ENCODE measurements at places on chromosomes 2 and 18. TPM values are rescaled to one million over a fixed set of nuclear protein-coding genes. Genes with fewer than 3 reads are reported as not detected.
A peak's percentile ranks its signal among the peaks of the same experiment; 100 is the strongest.

Gene GKN1
- total RNA-seq, result not detected

Gene SP9
- not detected for total RNA-seq

Gene FOXI3
- total RNA-seq, result not detected

Gene WNT10A
- total RNA-seq, result 1.7 TPM

Gene CXCR1
- total RNA-seq, result not detected

Gene PIKFYVE
- total RNA-seq, result 51.2 TPM

Gene UGT1A7
- not detected for total RNA-seq

Gene NETO1
- total RNA-seq, result 0.21 TPM

Gene SATB2
- total RNA-seq, result 0.49 TPM

Gene MIB1
- 21.5 TPM for total RNA-seq

Gene GCG
- total RNA-seq, result not detected

Gene TDRD15
- not detected for total RNA-seq

GRCh38 chr2:207530160-207531031 lies 634 bp downstream of the CREB1 start:
- no peaks in the 10 kb centered on the region for H3K27me3 ChIP-seq
- peak overlapping the region; percentile 99 for H3K27ac ChIP-seq
- peak; percentile 73 for DNase-seq
- peaks cover 2% of the 10 kb centered on the region for H3K36me3 ChIP-seq

DNA sequence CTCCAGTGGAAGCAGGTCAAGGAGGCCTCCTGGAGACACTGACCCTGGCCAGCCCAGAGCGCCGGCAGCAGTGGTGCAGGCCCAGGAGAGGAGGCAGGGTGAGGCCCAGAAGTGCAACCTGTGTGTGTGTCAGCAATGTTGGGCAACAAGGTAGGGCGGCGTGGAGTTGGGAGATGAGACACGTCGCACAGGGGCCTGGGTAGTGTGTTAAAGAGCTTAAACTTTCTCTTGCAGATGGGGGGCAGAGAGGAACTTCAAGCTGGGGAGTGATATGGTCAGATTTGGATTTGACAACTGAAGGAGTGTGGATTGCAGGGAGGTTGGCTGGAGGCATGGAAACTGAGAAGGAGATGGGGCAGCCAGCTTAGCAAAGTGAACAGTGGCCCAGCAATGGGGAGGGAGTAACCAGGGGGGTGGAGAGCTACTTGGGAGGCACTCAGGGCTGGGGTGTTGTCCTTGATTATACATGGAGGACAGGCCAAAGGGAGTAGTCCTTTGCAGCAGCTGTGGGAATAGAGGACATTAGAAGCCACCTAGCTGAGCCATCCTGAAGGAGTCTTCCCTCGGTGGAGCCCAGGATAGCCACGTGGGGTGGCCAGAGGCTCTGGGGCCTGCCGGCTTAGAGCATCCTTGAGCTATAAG lies 278.6 kb upstream of the HS6ST1 start:
- peak; percentile 7 for DNase-seq
- no peak overlapping the region for H3K27ac ChIP-seq
- no peaks in the 10 kb centered on the region for H3K27me3 ChIP-seq
- no peak overlapping the region for H3K4me3 ChIP-seq

- no peak overlapping the region for H3K4me3 ChIP-seq
- no peak overlapping the region for H3K27ac ChIP-seq
- H3K36me3 ChIP-seq, result peaks cover 45% of the 10 kb centered on the region
Observed at GRCh38 chr2:230520875-230521155, 104.8 kb downstream of the SP100 start.

DNA sequence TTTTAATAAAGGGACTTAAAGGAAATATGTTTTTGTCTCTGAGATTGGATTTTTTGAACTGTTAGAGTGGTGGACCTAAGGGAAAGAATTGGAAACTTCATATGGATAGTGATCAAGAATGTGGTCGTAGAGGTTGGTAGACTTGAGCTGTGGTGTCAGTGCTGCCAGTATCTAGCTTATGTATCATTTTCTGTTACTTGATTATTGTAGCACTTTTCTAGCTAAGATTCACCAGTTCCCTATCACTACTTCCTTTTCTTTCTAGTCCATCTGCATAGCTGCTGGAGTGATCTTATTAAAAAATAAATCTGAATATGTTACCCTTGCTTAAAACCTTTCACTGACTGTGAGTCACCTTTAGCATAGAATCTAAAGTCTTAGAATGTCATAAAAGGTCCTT lies 6.0 kb downstream of the ACVR2A start:
- H3K27ac ChIP-seq, result no peak overlapping the region
- peaks cover 9% of the 10 kb centered on the region for H3K27me3 ChIP-seq
- no peak overlapping the region for H3K4me3 ChIP-seq

DNA sequence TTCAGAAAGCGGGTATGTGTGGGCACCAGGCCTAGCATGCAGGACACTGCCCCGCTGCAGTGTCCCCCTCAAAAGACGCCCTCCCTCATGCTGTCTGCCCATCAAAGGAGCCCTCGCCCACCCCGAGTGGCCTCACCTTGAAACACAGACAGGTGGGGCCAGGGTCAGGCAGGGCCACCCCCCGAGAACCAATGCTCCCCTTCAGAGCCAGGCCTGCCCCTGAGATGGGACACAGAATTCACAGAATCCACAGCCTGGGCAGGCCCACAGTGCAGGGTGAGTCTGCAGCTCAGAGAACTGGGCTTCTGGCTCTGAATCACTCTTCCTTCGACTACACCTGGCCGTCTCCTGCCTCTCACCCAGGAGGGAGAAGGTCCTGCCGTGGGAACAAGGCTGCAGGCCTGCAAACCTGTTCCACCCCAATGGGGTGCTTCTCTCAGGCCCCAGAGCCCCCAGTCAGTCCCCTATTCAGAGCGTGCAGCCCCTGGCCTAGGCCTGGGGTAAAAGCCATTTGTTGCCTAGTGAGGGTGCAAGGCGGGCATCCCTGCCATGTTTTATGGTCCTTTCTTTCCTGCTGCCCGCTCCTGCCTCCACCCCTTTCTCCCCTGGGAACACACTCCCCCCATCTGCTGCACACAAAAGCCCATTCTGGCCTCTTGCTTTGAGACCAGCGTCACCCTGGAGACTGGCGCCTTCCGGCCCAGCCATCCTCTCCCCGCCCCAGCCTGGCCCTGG lies 11.3 kb upstream of the ARHGEF4 start:
- H3K27me3 ChIP-seq, result no peaks in the 10 kb centered on the region
- no peak overlapping the region for H3K27ac ChIP-seq
- peaks cover 15% of the 10 kb centered on the region for H3K4me1 ChIP-seq
- DNase-seq, result no peak
- H3K4me3 ChIP-seq, result no peak overlapping the region

DNA sequence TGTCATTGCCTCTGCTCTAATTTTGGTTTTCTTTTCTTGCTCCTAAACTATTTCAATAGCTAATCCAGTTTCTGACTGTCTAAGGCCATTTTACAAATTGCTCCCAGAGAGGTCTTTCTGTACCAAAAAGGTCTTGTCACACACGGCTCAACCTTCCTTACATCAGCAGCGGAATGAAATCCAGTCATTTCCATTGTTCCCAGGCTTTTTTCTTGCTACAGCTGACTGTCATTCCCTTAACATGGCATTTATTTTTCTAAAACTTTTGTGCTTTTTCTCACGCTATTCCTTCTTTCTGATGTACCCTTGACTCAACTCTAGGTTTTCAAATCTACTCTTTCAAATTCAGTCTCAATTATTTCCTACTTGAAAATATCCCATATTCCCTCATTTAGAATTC lies 24.3 kb downstream of the FAM171B start:
- no peaks in the 10 kb centered on the region for H3K36me3 ChIP-seq
- no peak overlapping the region for H3K27ac ChIP-seq
- no peaks in the 10 kb centered on the region for H3K27me3 ChIP-seq
- no peaks in the 10 kb centered on the region for H3K4me1 ChIP-seq

- peaks cover 5% of the 10 kb centered on the region for H3K36me3 ChIP-seq
- peaks cover 20% of the 10 kb centered on the region for H3K27me3 ChIP-seq
- DNase-seq, result no peak
- H3K4me3 ChIP-seq, result no peak overlapping the region
- H3K4me1 ChIP-seq, result no peaks in the 10 kb centered on the region
Observed at GRCh38 chr2:182854375-182855105, 11.9 kb downstream of the FRZB start.

GRCh38 chr2:120253021-120253882 lies 600 bp downstream of the RALB start:
- H3K4me1 ChIP-seq, result peaks cover 38% of the 10 kb centered on the region
- peak overlapping the region; percentile 91 for H3K4me3 ChIP-seq
- H3K27me3 ChIP-seq, result peaks cover 6% of the 10 kb centered on the region
- DNase-seq, result peak; percentile 27
- H3K27ac ChIP-seq, result peak overlapping the region; percentile 93

DNA sequence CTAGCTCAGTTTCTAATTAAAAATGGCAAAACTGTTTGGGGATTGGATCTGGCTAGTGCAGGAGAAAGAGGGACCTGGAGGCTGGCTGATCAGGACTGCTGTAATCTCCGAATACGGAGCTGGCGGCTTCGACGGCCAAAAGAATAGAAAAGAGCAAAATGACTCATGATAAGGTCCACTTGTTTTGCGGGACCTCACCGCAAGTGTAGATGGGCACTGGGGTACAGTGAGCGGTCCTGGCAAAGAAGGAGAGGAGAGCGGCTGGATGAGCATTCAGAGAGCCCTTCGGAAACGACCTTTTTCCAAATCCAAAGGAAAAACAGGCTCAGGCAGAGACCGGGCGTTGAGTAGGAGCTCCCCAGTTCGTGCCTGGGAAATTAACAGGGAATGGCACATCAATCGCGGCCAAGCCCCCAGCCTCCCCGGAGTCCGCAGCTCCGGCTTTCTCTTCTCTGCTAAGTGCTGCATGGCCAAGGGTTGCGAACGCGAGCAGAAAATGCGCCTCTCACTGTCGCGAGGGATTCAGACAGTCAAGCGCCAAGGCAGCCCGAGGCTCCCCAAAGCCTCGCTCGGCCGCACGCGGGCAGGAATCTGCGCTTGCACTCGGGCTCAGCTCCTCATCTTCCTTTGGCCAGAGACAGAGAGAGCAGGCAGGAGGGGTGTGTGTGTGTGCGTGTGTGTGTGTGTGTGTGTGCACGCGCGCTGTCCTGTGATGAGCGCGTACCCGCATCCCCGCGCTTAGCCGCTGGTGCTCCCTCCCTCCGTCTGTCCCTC lies 1.8 kb downstream of the DCC start:
- H3K4me1 ChIP-seq, result peaks cover 2% of the 10 kb centered on the region
- H3K36me3 ChIP-seq, result peaks cover 5% of the 10 kb centered on the region
- H3K27ac ChIP-seq, result no peak overlapping the region

- H3K27me3 ChIP-seq, result no peaks in the 10 kb centered on the region
- no peak overlapping the region for H3K4me3 ChIP-seq
- no peaks in the 10 kb centered on the region for H3K4me1 ChIP-seq
- DNase-seq, result no peak
Observed at GRCh38 chr2:241254904-241255351, 60.5 kb downstream of the HDLBP start.

DNA sequence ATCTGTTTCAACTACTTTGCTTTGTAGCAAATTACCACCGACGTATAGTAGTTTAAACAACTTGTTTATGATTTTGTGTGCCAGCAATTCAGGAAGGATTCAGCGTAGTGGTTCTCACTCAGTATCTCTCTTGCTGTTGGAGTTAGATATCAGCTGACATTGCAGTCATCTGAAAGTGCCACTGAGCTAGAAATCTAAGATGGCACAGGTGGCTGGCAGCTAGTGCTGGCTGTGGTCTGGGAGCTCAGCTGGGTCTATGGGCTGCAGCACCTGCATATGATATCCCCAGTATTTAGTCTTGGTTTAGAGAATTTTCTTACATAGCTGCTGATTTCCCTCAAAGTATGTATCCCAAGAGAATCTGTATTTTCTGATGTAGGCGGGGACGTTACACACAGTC lies 235.6 kb downstream of the SCG2 start:
- no peak overlapping the region for H3K27ac ChIP-seq
- H3K27me3 ChIP-seq, result peaks cover 3% of the 10 kb centered on the region
- H3K4me3 ChIP-seq, result no peak overlapping the region
- no peaks in the 10 kb centered on the region for H3K4me1 ChIP-seq

DNA sequence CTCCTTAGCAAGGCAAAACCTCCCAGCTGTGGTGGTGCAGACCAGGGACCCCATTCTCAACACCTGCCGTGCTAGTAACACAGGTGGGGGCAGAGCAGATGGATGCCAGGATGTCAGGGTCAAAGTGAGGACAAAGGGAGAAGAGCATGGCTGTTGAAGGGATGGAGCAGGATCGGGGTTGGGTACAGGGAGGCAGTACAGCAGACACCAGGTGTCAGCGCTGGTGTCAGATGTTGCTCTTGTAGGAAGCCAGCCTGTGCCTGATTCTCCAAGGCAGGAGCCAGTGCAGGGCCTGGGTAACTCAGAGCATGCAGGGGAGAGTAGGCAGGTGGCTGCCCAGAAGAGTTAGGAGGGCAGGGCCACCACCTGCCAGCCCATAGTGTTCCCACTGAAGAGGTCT lies 222.1 kb upstream of the SPRED2 start:
- DNase-seq, result no peak
- no peak overlapping the region for H3K27ac ChIP-seq
- H3K4me1 ChIP-seq, result no peaks in the 10 kb centered on the region
- peaks cover 3% of the 10 kb centered on the region for H3K27me3 ChIP-seq
- H3K4me3 ChIP-seq, result no peak overlapping the region

DNA sequence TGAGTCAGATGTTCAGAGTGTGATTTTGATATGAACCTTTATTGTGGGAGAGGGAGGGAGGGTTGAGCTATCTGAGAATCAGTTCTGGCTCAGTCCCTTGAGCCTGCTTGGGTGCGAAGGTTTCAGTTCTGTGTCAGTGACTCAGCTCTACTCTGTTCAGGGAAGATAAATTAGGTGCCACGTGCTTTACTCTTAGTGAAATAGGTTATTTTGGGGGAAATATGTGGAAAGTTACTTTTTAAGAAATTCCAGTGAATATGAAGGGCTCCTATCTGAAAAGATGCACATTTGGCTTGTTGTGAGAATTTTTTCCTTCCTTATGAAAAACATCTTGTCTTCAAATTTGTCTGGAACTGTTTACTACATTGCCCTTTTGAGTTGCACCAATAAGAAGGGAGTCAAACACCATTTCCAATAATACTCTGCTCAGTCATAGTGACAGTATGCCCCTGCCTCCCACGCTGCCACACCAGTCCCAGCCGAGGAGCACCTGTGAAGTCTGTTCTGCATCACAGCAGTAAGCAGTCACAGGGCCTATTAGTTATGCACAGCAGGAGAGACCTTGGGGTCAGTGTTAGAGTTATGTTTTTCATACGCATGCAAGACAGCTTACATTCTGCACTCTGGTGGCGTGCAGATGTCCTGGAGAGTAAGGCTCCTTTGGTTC lies 32.8 kb upstream of the DNAH7 start:
- H3K27ac ChIP-seq, result no peak overlapping the region
- no peak for DNase-seq

Measured in naive thymus-derived CD8-positive, alpha-beta T cell (primary cell).